Stimulated activated CD8-positive, alpha-beta memory T cell treated with anti-CD3 and anti-CD28 coated beads, Interleukin-2, amount 100 ng/mL, for 1 hour (primary cell): ENCODE measurements at places on chromosomes 5 and 9.

DNA sequence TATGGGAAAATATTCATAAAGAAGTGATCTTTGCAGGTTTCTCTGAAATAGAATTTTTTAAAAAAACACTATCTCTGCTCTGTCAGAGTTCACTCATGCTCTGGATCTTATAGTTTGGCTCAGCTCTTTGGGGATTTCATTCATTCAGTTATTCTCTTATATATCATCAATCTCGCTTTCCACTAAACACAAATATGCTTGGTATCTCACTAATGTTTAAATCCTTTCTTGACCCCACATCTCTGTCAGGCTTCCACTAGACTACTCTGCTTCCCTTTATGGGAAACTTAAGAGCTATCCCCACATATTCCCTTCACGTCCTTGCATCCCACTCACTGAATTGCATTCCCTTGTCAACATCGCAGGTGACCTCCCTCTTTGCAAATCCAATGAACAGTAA is 396.1 kb downstream of the ENC1 start:
- DNase-seq, result no peak

GRCh38 chr5:27048510-27048909 is 10.1 kb upstream of the CDH9 start:
- no peak for DNase-seq

DNA sequence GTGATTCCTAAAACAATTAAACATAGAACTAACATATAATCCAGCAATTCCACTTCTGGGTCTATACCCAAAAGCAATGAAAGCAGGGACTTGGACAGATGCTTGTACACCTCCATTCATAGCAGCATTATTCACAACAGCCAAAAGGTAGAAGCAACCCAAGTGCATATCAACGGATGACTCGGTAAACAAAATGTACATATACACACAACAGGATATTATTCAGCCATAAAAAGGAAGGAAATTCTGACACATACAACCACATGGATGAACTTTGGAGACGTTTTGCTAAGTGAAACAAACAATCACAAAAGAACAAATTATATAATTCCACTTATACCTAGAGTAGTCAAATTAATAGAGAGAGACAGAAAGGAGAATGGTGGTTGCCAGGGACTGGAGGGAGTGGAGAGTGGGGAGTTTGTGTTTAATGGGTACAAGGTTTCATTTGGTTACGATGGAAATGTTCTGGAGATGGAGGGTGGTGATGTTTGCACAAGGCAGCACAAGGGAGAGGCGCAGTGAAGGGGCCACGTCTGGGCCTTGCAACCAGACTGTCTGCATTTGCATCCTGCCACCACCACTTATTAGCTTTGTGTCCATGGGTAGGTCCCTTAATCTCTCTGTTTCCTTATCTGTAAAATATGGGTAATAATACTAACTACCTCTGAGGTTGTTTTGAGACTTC is 36.3 kb upstream of the RLN1 start:
- DNase-seq, result no peak

DNA sequence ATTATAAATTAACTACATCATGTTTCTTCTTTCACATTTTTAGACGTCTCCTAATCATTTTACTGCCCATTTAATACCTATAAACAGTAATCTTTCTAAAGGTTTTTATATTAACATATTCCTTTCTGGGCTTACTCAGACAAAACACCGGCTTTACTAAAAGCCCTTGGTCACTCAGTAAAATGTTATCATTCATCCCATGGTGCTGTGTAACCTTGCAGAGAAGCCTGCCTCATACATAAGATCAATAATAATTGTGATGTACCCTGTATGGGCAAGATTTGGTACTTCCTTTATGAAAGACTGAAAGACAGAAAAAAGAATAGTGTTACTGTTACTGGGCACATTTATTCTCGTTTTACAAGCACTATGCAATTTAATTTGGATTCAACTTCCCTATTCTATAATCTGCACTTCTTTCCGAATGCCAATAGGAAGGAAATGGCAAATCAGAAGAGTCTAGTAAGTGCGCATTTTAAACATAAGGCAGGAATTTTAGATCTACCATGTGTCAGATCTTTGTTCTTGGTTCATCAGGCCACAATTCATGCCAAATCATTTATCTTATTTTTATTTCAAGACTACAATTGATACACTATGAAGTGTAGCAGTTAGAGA is 522.2 kb downstream of the CSNK1G3 start:
- DNase-seq, result no peak

DNA sequence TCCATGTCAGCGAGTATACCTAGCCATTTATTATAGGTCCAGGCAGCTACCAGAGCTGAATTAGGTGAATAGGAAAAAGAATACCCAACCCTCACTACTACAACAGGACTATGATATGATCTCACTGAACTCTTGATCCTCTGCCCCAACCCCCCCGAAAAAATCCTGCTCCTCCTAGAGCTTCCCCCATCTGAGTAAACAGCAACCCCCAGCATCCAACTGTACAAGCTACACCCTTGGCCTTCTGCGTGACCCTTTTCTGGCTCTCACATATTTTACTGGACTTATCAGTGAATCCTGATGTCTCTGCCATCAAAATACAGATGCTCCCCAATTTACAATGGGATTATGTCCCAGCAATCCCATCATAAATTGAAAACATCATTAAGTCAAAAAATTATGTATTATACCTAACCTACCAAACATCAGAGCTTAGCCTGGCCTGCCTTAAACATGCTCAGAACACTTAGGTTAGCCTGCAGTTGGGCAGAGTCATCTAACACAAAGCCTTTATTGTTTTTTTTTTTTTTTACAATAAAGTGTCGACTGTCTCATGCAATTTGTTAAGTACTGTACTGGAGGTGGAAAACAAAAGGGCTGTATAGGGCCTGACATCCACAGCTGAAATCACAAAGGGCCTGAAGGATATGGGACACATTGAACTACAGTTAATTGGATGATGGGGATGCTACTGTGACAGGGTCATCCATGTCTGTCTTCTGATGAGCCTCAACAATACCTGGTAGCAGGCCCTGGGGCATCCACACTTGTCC is 128.9 kb upstream of the ERCC6L2 start:
- no peak for DNase-seq

DNA sequence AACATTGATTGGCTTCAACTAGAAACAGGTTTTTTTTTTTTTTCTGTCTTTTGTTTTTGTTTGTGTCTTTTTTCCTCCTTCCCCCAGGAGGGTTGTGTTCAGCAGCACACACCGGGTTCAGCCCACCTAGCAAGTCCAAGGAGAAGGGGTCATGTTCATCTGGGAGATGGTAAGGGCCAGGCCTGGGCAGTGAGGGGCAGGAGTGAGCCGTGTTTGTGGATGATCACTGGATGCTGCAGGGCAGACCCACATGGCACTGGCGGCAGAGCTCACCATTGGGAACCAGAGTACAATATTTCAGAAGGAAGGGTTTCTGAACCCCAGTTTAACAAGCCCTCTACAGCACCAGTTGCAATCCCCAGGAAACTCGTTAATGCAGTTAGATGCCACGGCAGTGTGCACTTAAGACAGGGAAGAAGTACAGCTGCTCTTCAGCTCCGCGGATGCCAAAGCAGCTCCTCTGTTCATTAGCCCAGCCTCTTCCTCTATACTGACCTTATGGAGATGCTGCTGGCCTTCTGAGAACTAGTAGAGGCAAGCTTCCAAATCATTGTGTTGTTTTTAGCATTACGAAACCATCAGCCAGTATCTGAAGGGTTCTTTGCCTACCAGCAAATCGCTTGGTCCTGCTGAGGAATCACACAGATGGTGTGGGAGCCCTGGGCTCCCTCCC is 508.2 kb upstream of the WWC1 start:
- no peak for DNase-seq

DNA sequence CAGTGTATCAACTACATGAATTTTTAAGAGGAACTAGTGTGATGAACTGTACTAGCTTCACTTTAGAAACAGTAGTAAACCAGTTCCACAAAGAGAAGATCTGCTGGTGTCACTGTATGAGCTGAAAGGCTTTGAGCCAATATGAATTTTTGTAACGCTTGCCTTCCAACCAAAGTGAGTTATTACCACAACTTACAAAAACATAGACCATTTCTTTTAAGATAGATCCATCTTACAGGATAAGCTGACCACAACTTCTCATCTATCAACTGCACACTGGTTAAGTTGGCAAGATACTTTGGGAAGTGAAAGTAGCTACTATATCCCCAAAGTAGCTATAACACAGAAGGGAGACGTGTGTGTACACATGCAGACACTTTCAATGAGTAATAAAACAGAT is 849.6 kb upstream of the DMAC1 start:
- DNase-seq, result no peak

DNA sequence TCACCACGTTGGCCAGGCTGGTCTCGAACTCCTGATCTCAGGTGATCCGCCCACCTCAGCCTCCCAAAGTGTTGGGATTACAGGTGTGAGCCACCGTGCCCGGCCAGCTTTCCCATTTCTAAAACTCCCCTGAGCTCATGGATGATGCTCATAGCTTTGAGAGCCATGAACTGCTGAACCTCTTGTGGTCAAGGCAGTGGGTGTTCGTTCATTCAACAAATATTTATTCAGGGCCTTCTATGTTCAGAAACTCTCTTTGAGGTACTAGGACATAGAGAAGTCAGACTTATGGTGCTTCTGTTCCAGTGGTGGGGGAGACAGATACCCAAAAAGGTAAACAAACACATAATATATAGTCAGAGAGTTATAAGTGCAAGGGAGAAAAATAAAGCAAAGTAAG is 2.7 kb downstream of the BSPRY start:
- DNase-seq, result no peak

GRCh38 chr5:102211165-102211564 is 84.9 kb downstream of the SLCO4C1 start:
- no peak for DNase-seq

DNA sequence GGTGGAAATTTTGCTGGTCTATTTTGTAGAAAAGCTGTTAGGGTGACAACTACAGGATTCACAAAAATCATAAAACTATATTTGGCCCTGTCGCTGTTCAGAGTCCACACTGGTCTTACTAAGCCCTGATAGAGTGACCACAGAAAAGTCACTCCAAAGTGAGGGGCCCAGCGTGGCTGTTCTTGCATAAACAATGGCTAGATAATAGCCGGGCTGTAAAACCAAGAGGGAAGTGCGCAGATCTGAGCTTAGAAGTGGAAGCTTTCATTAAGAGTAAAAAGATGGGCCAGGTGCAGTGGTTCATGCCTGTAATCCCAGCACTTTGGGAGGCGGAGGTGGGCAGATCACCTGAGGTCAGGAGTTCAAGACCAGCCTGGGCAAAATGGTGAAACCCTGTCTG is 15.5 kb upstream of the CTSL start:
- no peak for DNase-seq

DNA sequence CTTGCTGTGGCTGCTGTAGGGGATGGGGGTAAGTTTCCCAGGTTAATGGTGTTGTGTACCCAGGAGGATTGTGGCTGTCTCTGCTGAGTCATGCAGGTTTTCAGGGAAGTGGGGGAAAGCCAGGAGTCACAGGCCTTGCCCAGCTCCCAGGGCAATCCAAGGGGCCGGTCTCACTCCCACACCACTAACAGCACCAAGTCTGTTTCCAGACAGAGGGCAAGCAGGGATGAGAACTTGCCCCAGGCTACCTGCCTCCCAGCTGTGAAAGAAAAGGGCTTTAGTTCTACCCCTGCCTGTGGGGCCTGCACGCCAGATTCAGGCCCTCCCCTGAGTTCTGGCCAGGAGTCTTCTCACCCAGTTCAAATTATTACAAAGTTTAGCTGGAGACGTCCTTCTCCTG is 579.8 kb upstream of the ST8SIA4 start:
- DNase-seq, result no peak

- DNase-seq, result no peak
Observed at GRCh38 chr5:2148312-2149194, 265.8 kb upstream of the IRX4 start.

DNA sequence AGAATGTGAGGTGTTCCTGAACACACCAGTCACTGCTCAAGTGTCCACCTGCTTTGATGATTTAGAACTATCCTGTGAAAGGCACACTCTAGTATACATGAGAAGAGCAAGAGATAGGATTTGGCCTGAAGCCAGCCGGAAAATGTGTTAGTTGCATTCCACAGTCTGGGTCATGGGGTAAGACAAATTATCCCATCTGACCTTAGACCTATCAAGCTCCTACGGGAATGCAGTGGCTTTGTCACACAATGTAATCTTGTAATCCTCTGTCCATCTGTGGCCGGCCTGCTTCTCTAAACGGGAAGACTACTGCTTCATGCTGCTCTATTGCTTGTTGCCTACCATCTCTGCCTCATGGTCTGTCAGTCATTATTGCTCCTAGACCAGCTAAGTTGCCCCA is 92.4 kb upstream of the PRRC1 start:
- no peak for DNase-seq

DNA sequence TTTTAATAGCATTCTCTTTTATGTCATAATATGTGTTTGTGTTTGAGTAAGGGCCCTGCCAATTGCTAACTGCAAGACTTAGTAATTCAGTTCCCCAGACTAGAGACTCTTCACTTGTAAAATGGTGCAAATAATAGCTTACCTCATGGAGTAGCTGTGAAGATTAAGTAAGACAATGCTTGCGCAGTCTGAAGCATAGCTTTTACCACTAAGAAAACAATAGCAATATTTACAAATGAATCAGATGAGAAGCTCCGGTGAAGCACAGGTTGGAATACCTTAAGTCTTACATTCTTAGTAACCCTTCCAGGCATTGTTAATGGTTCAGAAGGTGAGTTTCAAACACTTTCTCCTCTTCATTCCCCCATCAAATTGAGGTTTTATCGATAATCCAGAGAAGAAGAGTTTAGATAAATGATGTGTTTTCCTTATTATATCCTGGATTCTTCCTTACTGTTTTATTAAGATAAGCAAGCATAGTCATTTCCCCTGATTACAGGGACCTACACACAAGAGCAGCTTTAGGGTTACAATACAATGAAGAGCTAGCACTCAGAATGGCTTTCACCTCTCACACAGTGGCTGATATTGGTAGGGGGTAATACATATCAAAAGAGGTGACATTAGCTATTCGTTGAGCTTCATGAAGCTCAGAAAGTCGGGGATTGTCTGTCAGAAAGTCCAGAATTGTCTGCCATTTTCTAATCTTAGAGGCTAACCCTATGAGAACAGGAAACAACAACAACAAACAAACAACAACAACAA is 96.4 kb upstream of the EDIL3 start:
- no peak for DNase-seq

GRCh38 chr5:64822320-64822719 is 53.6 kb downstream of the CWC27 start:
- DNase-seq, result no peak

DNA sequence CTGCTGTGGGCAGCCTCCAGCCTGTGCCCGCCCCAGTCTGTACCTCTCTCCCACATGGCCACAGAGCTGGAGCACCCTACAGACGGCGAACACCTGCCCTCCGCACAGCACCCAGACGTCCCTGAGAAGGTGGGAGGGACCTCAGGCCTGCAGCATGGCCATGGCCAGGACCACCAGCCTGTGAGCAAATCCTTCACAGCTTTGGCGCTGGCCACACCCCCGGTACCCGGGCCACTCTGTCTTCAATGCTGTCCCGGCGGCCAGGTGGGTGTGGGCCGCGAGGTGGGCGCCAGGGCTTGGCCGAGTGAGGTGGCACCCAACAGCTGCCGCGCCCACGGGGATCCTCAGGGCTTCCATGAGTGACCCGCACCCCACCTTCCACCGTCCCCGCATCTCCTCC is 18.7 kb downstream of the NOTCH1 start:
- DNase-seq, result no peak

- DNase-seq, result no peak
Observed at GRCh38 chr9:126957687-126958053, 43.1 kb downstream of the RALGPS1 start.

GRCh38 chr5:120823328-120823727 is 359.2 kb downstream of the PRR16 start:
- no peak for DNase-seq
